IMR-90 (cell line): ENCODE measurements at places on chromosomes 5 and 9. TPM values are rescaled to one million over a fixed set of nuclear protein-coding genes. Genes with fewer than 3 reads are reported as not detected.

DNA sequence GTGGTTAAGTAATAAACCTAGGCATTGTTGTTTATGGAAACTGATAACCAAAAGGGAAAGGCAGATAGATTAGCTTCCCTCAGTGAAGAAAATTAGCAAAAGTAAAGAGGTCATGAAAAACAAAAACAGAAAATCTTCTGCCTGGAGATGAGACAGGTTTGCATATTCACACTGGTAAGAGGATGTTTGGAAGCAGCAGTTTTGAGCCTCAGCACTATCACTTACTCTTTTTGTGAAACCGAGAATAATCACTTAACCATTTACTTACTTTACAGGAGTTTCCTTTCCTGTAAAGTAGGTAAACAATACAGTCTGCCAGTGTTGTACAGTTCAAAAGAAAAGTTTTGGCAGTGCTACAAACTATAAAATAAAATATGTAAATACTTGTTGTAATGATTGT lies 35.5 kb upstream of the EMB start:
- no peaks in the 10 kb centered on the region for H3K4me1 ChIP-seq
- no peak overlapping the region for H3K4me3 ChIP-seq
- H3K36me3 ChIP-seq = no peaks in the 10 kb centered on the region
- no peak overlapping the region for H3K27ac ChIP-seq
- no peaks in the 10 kb centered on the region for H3K27me3 ChIP-seq

- H3K36me3 ChIP-seq = no peaks in the 10 kb centered on the region
- DNase-seq = no peak
- H3K27ac ChIP-seq = peak overlapping the region; percentile 55; the same call in 1 of the 2 replicates
These were observed 349.6 kb downstream of the SLIT3 start for GRCh38 chr5:168951356-168951755.

Gene PCDHGC3
- total RNA-seq = 21.1 and 21.9 TPM in 2 replicates

GRCh38 chr5:22852807-22853660 lies at the start of gene CDH12:
CDH12 (minus strand) TSS chr5:22853344.
- no peaks in the 10 kb centered on the region for H3K4me1 ChIP-seq
- H3K27ac ChIP-seq = no peak within 1 kb of the TSS

Gene F2RL2
- total RNA-seq = 18.1 and 21.7 TPM in 2 replicates

DNA sequence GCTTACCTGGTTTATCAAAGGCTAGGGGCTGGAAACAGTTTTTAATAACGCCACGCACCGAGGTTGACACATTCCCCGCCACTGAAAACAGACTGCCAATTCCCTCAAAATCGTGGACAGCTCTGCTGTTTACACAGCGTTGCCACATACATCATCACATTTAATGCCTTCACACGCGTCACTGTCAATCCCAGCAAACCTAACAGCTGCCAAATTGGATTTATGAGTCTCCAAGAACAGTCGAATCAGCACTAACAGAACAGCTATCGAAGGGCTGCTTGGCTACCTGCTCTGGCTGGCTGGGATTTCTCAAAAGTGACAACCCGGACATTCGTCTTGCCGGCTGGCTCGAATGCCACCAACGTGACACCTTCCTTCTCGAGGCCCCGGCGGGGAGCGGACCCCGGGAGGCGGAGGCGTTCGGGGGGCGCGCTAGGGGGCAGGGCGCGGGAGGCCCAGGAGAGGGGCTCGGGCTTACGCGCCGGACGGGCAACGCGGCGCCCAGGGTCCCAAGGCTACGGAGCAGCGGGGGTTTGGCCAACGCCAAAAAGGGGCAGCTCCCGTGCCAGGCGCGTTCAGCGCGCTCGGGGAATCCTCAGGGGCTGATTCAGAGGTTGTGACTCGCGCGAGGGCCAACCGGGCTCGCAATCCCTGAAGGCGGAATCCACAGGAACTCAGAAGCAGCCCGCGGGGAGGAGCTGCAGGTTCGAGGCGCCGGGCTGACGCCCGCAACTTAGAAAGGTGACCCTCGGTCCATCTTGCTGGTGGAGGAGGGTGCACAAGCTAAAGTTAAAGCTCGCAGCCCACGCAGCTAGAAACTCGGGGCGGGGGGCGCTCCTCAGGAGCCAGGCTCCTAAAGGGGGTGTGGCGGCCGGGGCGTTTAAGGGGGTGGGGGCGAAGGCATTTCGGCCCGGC lies 1.2 kb downstream of the CDC14B start:
- H3K36me3 ChIP-seq = no peaks in the 10 kb centered on the region
- no peaks in the 10 kb centered on the region for H3K27me3 ChIP-seq
- H3K4me1 ChIP-seq = peaks cover 5% of the 10 kb centered on the region; the same call in 1 of the 2 replicates
- H3K27ac ChIP-seq = peak overlapping the region; percentile 12; the same call in 1 of the 2 replicates
- DNase-seq = peak; percentile 54

Gene PNPLA7
- under 0.01 TPM in 2 replicates for total RNA-seq

DNA sequence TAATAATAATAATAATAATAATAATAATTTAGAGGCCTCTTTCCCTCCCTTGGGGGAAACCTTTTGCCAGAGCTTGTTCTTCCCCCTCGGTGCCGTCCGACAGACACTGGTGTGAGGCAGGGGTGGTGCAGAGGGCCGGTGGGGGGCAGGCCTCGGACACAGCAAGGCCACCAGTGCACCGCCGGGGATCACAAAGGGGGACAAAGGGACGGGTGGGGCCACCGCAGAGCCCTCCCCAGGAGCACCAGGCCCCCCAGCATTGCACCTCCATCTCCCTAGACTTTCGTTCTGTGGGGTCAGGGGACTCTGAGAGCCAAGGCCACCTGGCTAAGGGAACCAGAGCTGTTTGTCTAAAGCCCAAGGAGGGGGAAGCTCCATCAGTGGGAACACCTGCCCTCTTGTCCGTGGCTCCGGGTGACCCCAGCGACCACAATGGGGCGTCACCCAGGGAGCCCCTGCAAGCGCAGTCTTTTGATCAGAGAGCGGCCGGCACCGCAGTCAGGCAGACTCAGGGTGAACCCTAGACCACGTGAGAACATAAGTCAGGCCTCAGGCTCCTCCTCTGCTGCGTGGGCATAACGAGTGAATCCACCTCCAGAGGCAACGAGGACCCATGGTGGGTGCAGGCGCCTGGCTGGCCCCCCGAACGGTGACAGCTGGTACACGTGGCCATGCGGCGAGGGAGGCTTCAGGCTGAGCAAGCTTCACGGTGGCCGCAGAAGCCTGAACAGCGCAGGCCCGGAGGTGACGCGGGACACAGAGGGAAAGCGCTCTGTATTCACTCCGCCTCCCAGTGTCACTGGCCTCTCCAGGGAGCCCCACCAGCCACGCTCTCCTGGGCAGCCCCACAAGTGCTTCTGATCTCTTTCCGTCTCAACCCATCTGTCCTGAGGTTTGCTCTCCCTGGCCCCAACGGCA lies 12.0 kb upstream of the QSOX2 start:
- peaks cover 5% of the 10 kb centered on the region for H3K4me1 ChIP-seq
- no peak for DNase-seq
- H3K36me3 ChIP-seq = no peaks in the 10 kb centered on the region
- H3K27ac ChIP-seq = no peak overlapping the region
- H3K27me3 ChIP-seq = peaks cover 33% of the 10 kb centered on the region
- H3K4me3 ChIP-seq = no peak overlapping the region

DNA sequence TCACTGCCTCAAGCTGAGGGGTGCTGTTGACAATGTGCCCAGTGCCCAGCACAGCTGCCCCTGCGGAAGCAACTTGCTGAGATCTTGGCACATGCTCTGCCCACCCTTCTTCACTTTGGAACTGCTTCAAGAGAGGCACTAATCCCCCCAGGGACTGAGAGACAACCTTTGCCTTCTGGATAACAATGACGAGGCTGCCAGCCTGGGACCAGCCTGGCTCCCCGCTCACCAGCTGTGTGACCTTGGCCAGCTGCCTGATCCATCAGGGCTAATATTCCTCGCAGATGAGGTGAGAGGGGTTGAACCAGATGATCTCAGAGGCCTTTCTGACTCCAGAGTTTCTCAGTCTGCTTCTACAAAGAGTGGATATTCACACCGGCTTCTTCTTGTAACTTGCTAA lies 81.0 kb downstream of the SHB start:
- H3K36me3 ChIP-seq = peaks cover 15% of the 10 kb centered on the region
- DNase-seq = no peak
- H3K4me3 ChIP-seq = no peak overlapping the region
- H3K4me1 ChIP-seq = peaks cover 22% of the 10 kb centered on the region
- no peak overlapping the region for H3K27ac ChIP-seq

DNA sequence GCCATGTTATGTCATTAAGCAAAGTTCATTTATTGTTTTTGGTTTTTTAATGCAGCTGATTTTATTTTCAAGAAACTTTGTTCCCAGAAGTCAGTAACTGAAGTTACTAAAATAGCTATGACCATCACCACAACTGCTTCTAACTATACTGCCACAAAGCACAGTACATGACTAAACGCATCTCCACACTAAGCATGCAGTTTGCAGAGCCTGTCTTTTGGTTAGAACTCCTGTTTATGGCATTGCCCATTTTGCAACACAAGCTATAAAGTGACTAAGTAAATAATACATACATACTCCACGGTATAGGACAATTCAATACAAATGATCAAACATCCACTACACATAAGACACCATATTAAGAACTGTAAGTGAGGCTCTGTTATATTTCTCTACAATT lies 109.7 kb downstream of the MLLT3 start:
- H3K27ac ChIP-seq = no peak overlapping the region
- no peaks in the 10 kb centered on the region for H3K27me3 ChIP-seq
- H3K4me1 ChIP-seq = peaks cover 2% of the 10 kb centered on the region; the same call in 1 of the 2 replicates

GRCh38 chr9:124482431-124483031 lies 24.7 kb downstream of the NR5A1 start:
- H3K27me3 ChIP-seq = peaks cover 76% of the 10 kb centered on the region
- H3K4me3 ChIP-seq = no peak overlapping the region
- H3K36me3 ChIP-seq = no peaks in the 10 kb centered on the region
- no peaks in the 10 kb centered on the region for H3K4me1 ChIP-seq

DNA sequence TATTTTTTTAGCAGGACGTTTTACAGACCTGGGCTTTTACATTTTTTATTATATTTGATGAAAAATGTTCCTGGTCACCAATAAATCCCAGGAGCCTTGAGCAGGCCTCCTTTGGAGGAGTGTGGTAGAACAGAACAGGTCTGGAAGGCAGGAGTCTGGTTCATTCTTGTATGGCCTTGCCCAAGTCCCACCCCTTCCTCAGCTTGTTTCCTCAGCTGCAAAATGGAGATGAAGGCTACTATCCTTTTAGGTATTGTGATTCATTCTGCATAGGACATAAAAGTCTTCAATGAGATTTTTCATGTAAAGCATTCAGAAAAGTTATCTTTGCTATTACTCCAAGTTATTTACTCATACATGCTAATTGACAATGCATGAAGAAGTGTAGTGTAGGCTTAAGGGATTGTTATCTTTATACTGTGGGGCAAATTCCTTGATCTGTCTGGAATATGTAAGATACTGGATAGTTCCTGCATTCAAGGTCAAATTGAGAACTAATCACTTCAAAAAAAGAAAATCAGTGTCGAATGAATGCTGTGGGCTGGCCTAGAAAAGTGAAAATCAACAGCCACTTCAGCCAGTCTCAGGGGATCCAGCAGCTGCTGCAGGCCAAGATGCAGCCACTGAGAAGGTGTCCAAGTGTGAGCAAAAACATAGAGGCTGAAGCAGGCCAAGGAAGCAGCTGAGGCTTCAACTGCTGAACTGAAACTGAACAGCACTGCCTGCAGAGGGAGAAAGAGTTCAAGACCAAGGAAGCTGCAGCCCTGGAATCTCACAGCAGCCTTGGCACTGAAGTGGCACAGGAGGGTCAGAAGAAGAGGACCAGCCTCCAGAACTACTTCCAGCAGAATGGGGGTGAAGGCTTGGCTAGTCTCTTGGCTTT lies 15.5 kb upstream of the SLC36A3 start:
- H3K4me3 ChIP-seq = no peak overlapping the region
- peak; percentile 2 for DNase-seq
- H3K4me1 ChIP-seq = no peaks in the 10 kb centered on the region
- H3K36me3 ChIP-seq = no peaks in the 10 kb centered on the region

Gene NPR2
- total RNA-seq = 5.2 and 6.4 TPM in 2 replicates

Gene PALM2AKAP2
- total RNA-seq = 14.2 and 20.6 TPM in 2 replicates

Gene PDCD1LG2
- 29.7 and 33.3 TPM in 2 replicates for total RNA-seq

DNA sequence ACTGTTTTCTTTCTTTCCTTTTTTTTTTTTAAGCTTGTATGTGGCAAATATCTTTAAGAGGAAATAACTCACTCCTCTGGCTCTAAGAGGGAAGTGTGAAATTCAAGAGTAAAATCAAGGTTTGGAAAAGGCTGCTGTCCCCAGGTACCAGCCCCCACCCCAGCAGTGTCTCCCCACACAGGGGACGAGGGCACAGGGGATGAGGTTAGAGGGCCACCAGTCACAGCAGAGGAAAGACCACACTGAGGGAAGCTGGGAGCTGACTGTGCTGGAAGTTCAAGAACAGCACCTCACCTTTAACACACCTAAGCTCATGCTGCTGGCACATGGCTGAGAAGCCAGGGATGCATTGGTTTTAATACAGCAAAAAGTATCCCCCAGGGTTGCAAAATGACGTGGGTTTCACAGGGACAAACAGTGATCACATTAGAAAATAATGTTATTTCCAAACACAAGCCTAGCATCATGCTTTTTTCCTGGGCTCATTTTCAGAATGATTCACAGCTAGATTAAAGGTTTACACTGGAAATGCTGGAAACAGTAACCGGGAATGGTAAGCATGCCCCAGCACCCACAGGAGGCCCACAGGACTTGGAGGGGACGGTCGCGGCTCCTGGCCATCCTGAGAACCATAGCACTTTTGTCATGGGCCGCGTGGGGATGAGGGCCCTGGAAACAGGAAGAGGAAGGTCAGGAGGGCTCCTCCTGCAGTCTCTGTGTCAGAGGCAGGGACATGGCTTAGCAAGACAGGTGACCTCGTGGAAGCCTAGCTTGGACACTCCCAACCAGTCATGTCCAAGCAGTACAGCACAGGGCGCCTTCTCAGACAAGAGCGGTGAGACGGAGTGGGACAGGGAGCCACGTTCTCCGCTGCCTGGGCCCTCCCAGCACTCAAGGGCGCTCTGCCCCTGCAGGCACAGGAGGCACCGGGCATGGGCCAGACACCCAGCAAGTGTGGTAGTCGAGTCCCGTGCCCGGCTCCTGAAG lies 6.9 kb downstream of the LPCAT1 start:
- DNase-seq = peak; percentile 93
- no peaks in the 10 kb centered on the region for H3K27me3 ChIP-seq
- no peak overlapping the region for H3K4me3 ChIP-seq
- peaks cover 36% of the 10 kb centered on the region for H3K4me1 ChIP-seq
- peaks cover 41% of the 10 kb centered on the region for H3K36me3 ChIP-seq

Gene PCDHGA3
- 1.4 and 1.7 TPM in 2 replicates for total RNA-seq

- H3K4me1 ChIP-seq = peaks cover 2% of the 10 kb centered on the region; the same call in 1 of the 2 replicates
- H3K4me3 ChIP-seq = no peak overlapping the region
- no peak for DNase-seq
- no peaks in the 10 kb centered on the region for H3K36me3 ChIP-seq
These were observed 391.5 kb upstream of the DAB2 start for GRCh38 chr5:39816156-39816845.

DNA sequence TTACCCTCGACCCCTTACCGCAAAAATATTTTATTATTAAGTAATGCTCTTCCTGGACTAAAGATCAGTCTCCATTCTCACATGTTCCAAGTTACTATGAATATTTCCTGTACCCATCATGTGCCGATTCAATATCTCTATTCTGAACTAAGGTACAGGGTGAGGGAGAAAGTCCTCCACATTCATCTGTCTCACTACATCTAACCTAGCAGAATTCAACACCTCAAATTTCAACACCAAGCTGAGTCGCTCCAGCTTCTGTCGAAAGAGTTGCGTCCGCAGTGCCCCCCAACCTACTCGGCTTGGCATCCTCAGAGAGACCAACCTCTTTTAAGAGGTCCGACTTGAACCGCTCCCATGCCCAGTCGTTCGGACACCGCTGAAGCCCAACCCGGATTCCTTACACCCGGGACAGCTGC lies 1.0 kb downstream of the CERT1 start:
- H3K4me1 ChIP-seq = no peaks in the 10 kb centered on the region
- peak; percentile 28 for DNase-seq
- peak overlapping the region; percentile 91 for H3K27ac ChIP-seq
- no peaks in the 10 kb centered on the region for H3K27me3 ChIP-seq
- no peaks in the 10 kb centered on the region for H3K36me3 ChIP-seq

GRCh38 chr5:4716781-4717180 lies 423.3 kb upstream of the ADAMTS16 start:
- H3K4me3 ChIP-seq = no peak overlapping the region
- H3K27me3 ChIP-seq = no peaks in the 10 kb centered on the region
- DNase-seq = no peak
- H3K27ac ChIP-seq = no peak overlapping the region
- H3K4me1 ChIP-seq = no peaks in the 10 kb centered on the region

Gene OLFM1
- 0.28 and 0.36 TPM in 2 replicates for total RNA-seq
